Activated CD4-positive, alpha-beta T cell treated with anti-CD3 and anti-CD28 coated beads for 24 hours (primary cell): ENCODE measurements at places on chromosomes 6 and 20.

DNA sequence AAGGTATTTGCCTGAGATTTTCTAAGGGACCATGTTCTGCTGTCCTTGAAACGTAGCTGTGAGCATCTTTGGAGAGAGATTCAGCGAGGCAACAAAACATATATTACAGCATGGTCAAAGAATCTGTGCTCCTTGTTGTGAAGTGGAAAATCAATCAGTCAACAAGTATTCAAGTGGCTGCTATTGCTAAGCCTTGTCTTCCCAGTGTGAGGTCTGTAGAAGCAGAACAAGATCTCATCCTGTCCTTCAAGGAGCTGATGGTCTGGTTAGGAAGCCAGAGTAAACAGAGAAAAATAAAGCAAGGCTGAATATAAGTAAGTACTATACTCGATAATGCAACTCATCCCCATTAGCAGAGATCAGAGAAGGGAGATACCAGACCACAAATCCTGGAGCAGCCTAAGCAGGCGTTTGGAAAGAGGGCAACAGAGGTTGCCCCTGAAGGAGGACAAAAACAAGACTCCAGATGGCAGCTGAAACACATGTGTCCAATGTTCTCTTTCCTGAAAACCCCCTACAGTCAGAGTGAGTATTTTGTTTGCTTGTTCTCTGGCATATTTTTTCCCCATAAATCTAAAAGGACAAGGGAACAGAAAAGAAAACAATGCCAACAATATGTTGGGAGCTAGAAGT, 392.0 kb downstream of the SYNE1 start:
- no peak for DNase-seq

DNA sequence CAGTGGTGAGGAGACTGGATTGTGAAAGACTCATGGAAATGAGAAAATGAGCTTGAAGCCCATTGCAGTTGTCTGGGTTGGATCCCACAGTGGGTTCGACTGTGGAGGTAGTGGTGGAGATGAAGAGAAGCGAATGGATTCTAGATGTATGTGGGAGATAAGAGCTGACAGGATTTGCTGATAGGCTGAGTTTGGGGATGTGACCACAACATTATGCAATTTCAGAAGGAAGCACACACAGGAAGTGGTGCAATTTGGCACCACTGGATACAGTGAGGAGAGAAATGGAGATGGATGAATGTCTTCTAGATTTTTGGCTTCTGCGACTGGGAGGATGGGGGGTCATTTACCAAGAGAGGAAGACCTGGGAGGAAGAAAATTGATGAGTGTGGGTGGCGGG, 64.4 kb upstream of the MAFB start:
- no peak for DNase-seq

DNA sequence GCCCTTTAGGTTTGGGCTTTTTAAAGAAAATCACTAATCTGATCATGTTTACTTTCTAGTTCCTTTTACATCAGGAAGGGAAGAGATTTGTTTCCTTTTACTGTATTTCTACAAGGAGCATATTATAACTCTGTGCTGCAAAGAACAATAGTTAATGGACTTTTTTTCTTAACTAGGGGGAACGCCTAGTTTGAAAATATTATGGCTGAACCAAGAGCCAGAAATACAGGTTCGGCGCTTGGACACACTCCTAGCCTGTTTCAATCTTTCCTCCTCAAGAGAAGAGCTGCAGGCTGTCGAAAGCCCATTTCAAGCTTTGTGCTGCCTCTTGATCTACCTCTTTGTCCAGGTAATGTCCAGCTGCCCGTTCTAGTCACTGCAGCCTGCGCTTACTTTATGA, 41.4 kb downstream of the FAM120B start:
- DNase-seq: no peak

DNA sequence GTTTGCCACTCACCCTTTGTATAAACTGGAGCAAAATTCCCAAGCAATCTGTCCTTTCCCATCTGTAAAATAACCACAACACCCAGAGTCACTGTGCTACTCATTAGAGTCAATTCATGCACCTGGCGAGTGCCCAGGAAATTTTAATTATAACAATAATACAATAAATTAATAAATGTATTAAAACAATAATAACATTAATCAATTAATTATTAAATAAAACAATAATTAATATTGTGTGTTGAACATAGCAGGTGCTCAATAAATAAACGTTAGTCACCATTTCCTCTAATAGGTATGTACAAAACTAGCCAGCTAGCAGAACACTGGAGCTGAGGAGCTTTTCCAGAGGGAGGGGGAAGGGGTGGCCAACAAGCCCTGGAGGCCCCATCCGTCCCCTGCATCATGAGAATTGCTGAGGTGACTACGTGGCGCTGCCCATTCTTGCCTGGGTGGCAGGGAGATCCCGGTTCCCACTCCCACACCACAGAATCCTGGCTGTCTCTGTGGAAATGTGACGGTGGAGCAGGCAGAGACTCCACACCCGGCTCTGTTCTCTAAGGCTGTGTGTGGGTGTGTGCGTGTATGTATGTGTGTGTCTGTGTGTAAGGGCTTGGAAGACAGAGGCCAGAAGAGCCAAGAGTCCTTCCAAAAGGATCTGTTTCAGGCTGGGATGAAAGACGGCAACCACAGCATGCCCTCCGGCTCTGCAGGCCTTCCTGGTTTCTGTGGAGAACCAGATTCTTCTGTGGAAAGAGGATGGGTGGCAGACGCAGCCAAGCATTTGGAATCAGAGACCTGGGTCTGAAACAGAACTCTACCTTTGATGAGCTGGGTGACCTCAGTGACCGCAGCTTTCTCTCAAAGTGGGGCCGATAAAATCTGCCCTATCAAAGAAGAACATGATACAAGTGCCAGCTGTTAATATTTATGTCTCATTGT, 18.8 kb upstream of the EZR start:
- no peak for DNase-seq

GRCh38 chr20:63641146-63641791, 12.0 kb downstream of the STMN3 start:
- no peak for DNase-seq

DNA sequence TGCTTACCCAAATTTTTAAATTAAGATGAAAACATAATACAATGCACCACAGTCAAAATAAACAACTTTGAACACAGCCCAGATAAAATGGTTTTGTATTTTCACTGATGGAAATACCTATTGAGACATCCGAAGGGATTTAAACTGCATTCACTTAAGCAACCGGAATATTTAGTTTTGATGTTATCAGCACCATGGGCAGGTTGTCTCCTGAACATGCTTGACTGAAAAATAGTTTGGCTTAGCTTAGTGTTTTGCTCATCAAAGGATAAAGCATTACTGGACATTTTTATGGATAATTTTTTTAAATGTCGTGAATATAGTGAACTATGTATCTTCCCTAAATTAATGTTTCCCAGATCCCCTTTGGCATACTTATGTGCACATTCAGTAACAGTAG, 177.5 kb downstream of the GJA1 start:
- no peak for DNase-seq

GRCh38 chr20:7248281-7249201, 481.1 kb downstream of the BMP2 start:
- no peak for DNase-seq

GRCh38 chr6:34369385-34369784, 23.1 kb downstream of the NUDT3 start:
- DNase-seq: no peak

- no peak for DNase-seq
These were observed 43.7 kb downstream of the DSTN start for GRCh38 chr20:17613328-17614175.

- DNase-seq: no peak
These were observed 763.6 kb downstream of the TENT5A start for GRCh38 chr6:80988892-80989291.

GRCh38 chr20:46683668-46683938, 5.6 kb downstream of the TP53RK start:
- DNase-seq: no peak

DNA sequence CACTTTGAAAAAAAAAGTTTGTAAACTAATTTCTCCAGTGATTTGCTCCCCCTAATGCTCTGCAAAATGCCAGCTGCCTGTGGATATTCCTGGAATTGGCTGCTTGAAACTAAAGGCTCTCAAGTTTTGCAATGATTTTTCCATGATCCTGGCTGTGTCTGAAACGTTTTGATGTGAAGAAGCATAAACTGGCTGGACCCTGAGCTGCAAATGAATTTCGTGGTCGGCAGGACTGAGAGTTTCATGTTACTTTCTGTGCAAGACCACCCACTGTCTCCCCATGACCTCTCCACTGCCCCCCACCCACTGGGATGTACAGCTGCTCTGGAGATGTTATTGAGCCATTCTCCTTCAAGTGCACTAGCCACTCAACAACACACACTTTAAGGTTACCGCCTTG, 171.3 kb upstream of the SSTR4 start:
- DNase-seq: no peak
